Stimulated activated effector memory CD8-positive, alpha-beta T cell treated with anti-CD3 and anti-CD28 coated beads, Interleukin-12 subunit alpha, Interleukin-12 subunit beta, amount 100 ng/mL, for 72 hours (primary cell): ENCODE measurements at places on chromosomes 16 and 17.
A peak's percentile ranks its signal among the peaks of the same experiment; 100 is the strongest.

DNA sequence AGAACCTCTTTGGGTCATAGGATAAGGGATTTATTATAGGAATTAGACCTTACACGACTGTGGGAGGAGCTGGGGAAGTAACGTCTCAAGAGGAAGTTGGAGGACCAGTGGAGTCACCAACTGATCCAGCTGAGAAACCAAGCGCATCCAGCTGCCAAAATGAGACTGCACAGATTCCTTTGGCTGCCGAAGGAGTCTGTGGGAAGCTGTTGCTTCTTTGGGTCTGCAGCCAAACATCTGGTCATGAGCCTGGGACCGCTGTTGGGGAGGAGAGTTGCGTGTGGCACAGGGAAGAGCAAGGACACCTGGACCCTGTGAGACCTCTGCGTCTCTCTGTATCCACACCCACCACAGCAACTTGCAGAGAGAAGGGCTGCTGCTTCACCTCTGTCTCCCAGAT, 2.4 kb upstream of the NACA2 start:
- DNase-seq, result no peak

DNA sequence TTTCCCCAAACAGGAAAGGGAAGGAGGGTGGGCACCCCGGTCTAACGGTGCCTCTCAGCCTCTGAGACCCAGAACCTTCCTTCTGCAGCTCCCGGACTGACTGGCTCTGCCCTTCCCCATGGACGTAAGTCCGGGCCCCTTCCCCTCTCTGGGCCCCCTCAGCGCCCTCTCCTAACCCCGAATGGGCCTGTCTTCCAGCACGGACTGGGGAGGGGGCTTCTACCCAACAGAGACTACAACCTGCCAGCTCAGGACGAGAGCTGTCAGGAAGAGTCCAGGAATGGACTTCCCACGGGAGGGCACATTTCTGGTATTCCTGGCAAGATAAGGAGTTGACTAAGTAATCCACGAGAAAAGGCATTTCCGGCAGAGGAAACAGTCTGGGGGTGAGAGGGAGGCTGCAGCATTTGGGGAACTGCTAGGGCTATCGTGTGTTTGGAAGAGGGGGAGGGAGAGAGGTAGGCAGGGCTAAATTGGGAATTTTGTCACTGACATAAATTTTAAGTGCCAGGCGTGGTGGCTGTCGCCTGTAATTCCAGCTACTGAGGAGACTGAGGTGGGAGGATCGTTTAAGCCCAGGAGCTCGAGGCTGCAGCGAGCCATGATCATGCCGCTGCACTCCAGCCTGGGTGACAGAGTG, 12.1 kb upstream of the ALDOA start:
- no peak for DNase-seq

DNA sequence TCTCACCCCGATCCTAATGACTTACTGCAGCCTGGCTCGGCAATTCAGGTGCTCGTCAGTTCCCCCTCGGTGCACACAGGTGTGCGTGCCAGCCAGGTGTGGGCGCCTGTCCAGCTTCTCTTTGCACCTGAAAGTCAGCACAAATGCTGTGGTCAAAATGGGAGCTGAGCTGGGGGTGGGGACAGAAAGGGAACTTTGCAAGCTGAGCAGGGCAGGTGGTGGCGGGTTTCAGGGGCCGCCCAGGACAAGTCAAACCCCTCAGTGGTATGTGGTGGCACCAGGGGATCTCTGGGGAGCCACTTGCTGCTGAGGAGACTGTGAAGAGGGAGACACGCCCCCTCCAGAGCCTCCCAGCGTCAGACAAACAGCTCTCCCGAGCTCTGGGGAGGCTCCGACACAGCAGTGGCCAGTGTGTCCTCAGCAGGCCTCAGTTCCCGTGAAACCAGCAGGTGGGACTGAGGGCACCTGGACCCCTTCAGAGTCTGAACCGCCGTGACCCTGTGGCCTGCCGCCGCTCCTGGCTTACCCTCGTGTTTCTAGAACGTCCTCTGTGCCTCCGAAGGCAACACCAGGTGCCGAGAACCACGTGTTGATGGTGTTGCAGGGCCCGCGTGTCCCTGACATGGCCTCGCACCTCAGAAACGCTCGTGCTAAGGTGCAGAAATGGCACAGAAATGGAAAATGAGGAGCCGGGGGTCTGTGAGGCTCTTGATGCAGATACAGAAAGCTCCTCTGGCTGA, 233.5 kb upstream of the TNRC6C start:
- no peak for DNase-seq

- no peak for DNase-seq
Observed at GRCh38 chr17:78493450-78493849, 83.7 kb downstream of the DNAH17 start.

DNA sequence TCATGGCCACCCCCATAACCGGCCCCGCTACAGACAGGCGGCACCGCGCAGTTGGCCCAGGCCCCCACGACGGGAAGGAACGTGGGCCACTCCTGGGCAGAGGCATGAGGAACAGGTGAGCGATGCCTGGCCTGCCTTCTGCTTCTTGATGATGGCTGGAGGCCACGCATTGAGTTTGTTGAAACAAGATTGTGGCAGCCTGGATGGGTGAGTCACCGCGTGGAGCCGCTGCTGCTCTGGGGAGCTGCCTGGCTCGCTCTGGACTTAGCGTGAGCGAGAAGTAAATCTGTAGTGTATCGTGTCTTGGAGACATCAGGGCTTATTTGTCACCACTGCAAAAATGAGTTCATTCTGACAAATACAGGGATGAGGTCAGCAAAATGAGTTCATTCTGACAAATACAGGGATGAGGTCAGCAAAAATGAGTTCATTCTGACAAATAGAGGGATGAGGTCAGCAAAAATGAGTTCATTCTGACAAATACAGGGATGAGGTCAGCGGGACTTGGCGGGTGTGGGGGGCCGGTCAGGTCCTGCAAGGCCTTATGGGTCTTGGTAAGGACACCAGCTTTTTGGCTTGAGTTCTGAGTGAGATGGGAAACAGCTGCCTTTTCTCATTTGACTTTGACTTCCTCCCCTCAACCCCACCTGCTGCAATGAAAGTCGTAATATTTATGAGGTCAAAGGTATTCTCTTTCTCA, 93.0 kb downstream of the SEC14L1 start:
- peak; percentile 14 for DNase-seq

GRCh38 chr17:78223061-78223460, 8.4 kb upstream of the TMEM235 start:
- DNase-seq, result no peak

DNA sequence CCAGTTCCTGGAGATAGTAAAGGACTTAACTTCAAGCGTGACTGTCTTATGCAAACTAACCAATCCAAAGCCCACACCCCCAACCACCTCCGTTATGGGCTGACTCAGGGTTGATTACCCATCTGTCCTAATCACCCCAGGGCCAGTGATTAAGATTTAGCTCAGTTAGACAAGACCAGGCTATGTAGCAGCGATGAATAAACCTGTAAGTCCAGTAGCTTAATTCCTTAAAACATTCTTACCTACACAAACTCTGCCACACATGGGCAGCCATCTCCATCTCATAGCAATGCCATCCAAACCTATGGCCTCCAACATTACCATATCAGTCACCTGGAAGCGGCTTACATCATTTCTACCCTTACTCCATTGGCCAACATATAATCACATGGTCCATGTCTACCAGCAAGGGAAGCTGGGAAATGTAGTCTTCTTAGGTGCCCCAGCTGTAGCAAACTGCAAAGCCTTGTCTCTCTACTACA, 266.7 kb downstream of the SHISA9 start:
- no peak for DNase-seq

DNA sequence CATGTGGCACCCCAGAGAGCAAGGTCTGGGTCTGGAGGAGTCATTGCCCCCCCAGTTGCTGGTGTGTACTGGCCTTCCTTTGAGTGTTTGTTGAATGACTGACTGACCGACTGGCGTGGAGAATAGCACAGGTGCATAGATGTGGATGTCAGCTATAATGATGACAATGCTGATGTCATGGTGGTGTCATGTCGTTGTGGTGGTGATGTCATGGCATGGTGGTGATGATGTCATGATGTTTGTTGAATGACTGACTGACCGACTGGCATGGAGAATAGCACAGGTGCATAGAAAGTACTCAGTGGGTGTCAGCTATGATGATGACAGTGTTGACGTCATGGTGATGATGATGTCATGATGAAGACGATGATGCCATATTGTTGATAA, 22.1 kb downstream of the TMEM114 start:
- DNase-seq, result no peak

GRCh38 chr17:5582209-5583185, 1.8 kb downstream of the NLRP1 start:
- DNase-seq, result no peak

GRCh38 chr17:56608944-56609343, 15.4 kb downstream of the NOG start:
- DNase-seq, result no peak

DNA sequence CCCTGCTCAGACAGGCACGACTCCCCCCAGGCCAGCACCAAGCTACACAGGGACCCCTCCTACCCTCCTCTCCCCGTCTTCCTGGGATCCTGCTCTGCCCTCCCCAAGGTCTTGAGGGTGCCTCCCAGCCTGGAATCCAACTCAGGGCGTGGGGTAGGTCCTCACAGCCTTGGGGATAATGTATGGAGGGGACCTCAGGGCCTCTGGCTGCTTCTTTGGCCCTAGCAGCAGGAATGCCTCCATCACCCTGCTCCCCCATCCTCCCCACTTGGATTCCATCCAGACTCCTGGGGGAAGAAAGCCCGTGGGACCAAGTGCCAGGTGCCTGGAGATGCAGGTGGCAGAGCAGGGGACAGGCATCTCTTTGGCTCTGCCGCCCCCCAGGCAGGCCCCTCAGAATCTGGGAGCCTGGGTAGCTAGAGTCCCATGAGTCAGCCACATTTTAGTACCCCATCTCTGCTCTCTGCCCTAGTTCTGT, 10.7 kb upstream of the STAC2 start:
- no peak for DNase-seq

DNA sequence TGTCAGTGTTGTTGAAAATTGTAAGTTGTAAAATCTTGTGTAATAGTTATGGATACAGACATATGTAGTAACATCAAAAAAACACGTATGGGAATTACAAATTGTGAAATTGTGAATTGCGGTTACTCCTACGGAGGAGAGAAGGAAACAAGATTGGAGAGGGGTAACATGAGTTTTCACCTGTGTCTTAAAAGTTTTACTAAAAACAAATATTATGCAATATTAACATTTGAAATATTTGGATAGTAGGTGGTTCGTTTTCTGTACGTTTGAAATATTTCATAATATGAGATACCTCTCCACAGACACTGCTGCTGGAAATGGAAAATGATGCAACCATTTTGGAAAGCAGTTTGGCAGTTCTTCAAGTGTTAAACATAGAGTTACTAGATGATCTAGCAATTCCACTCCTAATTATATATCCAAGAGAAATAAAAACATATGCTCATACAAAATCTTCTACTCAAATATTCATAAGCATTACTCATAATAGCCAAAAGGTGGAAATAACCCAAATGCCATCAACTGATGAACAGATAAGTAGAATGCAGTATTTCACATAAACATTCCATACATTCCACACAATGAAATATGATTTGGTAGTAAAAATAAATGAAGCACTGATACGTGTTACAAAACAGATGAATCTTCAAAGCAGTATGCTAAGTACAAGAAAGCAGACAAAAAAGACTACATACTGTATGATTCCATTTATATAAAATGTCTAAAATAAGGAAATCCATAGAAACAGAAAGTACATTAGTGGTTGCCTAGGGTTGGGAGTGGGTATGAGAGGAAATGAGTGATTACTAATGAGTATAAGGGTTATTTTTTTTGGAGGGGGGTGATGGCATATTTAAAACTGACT, 40.7 kb upstream of the ABCA10 start:
- DNase-seq, result no peak

DNA sequence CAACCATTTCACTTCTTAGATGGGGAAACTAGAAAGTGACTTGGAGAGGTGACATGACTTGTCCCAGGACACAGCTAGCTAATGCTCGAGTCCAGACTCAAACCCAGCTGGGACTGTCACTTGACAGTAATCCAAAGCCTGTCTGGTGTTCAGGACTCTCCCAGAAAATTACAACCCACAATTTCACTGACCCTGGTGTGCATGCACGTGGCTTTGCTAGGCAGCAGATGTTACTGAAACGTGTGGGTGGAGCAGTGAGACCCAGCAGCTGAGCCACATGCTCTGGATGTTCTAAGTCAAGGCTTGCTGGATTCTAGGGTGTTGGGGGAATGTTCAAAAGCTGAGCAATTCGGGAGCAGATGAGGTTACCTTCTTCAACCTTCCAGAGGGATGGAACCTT, 364.6 kb downstream of the GRIN2A start:
- no peak for DNase-seq

- DNase-seq, result no peak
Observed at GRCh38 chr16:8631818-8632465, 10.4 kb downstream of the METTL22 start.

- no peak for DNase-seq
Observed at GRCh38 chr16:87196231-87196630, 121.0 kb downstream of the C16orf95 start.

DNA sequence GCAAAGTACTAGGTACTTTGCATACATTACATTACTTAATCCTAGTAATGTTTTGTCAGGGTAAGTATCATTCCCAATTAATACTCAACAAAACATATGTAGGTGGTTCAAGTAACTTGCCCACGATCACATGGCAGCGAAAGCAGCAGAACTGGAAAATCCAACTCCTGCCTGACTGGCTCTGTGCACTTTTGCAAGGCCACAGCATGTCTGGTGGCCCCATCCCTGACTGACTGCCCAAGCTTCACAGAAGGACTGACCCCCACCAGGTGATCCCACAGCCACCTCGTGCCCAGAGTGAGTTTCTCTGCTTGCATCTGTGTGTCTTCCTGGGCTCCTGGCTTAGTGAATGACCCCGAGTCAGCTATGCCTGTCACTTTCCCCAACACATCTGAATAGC, 11.4 kb downstream of the CNP start:
- no peak for DNase-seq

- DNase-seq, result no peak
Observed at GRCh38 chr16:66740010-66740409, 11.4 kb downstream of the DYNC1LI2 start.

DNA sequence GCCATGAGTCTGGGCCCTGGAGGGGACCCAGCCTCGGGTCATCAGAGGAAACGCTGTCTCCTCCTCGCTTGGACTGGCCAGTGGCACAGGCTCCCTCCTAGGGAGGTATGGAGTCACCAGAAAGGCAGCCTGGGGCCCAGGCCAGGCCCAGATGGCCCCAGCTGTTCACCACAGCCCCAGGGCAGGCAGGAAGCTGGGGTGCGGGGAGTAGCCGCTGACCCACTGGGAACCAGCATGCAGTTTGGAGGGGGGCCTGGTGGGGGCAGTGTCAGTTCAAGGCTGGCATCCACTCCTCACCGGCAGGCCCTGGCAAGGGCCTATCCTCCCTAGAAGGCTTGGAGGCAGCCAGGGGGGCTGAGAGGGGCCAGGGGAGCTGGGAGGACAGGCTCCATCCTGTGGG, 48.8 kb downstream of the SDK2 start:
- no peak for DNase-seq

GRCh38 chr17:65181237-65182061, 44.3 kb downstream of the RGS9 start:
- DNase-seq, result peak; percentile 39

DNA sequence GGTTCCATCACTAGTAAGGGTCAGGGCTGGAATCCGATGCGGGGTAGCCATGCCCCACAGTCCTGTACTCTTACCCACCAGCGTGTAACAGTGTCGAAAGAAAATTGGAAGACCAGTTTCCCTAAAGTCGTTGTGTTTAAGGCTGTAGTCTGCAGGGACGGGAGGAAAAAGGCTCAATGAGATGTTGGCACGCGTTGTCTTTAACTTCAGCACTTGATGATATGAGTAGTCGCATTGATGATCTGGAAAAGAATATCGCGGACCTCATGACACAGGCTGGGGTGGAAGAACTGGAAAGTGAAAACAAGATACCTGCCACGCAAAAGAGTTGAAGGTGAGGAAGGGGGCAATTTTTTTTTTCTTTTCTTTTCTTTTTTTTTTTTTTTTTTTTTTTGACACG, 1.3 kb downstream of the HSBP1 start:
- DNase-seq, result no peak
